Tibial artery (tissue), 4 donors: ENCODE measurements at places on chromosomes 7 and 10.

DNA sequence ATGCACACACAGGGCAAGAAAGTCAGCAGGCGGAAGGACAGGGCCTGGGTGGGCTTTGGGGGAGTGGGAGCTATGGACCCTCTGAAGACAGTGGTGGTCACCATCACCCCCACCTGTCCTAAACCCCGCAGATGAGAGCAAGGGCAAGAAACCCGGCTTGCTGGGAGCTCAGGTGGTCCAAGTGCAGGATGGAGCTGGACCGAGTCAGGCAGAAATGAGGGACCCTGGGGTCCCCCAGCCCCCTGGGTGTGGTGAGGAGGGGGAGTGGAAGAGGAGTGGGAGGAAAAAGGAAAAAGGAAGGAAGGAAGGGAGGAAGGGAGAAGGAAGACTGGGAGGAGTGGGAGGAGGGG lies 54.8 kb downstream of the MICALL2 start:
- no peak for DNase-seq

DNA sequence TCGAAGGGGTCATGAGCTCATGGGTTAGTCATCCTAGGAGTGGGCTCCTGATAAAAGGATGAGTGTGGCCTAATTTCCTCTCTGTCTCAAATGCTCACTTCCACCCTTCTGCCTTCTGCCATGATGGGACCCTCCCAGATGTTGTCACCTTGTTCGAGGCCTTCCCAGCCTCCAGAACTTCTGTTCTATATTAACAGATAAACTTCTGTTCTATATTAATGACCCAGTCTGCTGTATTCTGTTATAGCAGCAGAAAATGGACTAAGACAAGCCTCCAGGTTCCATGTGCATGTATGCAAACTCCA lies 583.2 kb downstream of the GLRX3 start:
- no peak for DNase-seq

- DNase-seq, result no peak
Measured at GRCh38 chr10:128522551-128523308, 396.5 kb upstream of the MKI67 start.

DNA sequence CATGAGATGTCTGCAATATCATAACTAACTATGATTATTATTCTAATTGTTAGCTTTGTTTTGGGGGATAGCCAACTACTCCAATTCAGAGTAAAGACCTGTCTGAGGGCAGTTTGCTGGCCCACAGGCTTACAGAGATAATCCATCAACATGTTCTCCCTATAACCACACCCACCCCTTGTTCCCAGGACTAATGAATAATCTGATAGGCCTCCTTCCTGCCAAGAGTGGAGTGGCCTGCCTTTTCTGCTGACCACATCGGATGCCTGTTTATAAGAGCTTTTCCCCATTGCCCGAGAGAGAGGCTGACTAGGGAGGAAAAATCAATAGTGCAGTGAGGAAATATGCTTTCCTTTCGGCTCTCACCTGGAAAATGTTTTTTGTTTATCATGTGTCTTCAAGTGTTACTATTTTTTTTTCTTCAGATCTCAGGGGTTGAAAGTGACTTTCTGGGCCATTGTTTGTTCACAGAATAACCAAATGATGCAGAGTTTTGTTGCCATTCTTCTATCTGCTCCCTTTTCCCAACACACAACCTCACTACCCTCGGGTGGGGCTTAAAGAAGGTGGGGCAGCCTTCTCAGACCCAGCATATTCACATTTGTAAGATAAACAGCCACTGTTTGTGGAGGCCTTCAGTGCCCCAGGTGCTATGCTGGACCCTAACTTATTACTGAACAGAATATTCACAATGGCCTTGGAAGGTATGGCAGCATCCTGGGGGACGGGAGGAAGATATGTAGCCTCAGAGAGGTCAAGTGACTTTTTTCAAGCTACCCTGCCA lies 38.4 kb downstream of the PLPP4 start:
- DNase-seq, result no peak

GRCh38 chr7:1085910-1086421 lies 1.9 kb upstream of the GPER1 start:
- peak; percentile 87 for DNase-seq

- DNase-seq, result no peak
Measured at GRCh38 chr7:100085515-100085914, 3.3 kb upstream of the COPS6 start.

DNA sequence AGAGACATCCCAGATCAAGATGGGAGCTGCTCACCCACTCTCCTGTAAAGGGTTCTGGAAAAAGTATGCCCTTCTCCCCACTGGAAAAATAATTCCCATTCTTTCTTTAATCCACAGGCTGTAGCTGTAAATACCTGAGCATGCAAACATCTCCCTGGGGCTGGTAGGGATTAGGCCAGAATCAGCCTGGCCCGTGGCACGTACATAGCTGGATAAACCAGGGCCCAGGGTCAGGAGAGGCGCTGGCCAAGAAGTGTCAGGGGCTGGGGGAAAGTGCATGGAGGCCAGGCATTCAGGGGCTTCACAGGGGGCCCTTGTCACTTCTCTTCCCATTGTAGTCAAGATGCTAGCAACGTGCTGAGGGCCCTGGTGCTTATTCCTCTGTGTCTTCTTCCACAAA lies 30.7 kb upstream of the AQP1 start:
- DNase-seq, result no peak

GRCh38 chr7:148783801-148784527 lies 85.3 kb downstream of the CUL1 start:
- DNase-seq, result no peak

DNA sequence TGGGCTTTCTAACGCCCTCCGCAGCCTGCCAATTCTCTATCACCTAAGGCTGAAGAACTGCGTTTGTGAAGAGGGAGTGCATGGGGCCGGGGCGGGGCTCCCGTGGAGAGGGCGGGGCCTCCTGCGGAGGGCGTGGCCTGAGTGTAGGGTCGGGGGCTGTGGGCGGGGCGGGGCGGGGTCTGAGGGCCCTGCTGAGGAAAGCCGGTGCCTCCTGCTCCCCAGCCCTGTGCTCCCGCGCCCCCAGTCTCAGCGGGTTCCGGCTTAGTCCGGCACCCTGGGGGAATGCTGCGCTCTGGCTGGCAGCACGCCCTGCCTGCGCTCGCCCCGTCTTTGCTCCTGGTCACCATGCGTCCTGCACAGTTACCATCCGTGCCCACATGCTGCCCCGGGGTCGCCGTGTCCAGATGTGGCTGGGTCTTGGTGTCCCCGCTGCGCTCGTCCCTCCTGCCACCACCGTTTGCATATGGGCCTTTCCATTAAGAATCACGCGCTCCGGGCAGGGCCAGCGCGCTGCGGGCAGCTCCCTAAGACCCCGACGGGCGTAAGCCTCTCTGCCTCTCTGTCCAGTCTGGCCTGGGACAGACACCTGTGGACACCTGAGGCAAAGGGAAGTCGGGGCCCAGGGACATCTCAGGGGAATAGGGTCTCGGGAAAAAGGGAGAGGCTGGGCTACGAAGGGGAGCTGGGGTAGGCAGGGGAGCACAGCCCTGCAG lies 144.0 kb upstream of the RET start:
- DNase-seq, result no peak

GRCh38 chr7:49695971-49696370 lies 77.5 kb upstream of the VWC2 start:
- no peak for DNase-seq

GRCh38 chr10:19877466-19878255 lies 61.4 kb downstream of the PLXDC2 start:
- no peak for DNase-seq

DNA sequence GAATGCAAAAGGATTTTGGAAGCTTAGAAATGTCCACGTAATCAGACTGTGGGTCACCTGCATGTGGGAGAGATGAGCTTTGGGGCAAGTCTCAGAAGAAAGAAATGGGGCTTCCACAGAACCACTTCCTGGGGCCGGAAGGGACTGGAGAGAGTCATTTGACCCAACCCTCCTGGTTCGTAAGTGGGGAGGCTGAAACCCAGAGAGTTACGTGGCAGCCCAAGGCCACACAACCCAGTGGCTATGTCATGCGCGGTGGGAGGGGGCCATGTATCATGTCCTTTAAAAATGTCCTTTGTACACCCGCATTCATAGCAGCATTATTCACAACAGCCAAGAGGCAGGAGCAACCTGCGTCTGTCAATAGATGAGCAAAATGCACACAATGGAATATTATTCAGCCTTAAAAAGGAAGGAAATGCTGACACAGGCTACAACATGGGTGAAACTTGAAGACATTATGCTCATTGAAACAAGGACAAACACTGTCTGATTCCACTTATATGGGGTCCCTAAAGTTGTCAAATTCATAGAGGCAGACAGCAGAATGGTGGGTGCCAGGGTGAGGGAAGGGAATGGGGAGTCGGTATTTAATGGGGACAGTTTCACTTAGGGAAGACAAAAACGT lies 15.1 kb downstream of the CAMK2B start:
- DNase-seq, result peak; percentile 17

DNA sequence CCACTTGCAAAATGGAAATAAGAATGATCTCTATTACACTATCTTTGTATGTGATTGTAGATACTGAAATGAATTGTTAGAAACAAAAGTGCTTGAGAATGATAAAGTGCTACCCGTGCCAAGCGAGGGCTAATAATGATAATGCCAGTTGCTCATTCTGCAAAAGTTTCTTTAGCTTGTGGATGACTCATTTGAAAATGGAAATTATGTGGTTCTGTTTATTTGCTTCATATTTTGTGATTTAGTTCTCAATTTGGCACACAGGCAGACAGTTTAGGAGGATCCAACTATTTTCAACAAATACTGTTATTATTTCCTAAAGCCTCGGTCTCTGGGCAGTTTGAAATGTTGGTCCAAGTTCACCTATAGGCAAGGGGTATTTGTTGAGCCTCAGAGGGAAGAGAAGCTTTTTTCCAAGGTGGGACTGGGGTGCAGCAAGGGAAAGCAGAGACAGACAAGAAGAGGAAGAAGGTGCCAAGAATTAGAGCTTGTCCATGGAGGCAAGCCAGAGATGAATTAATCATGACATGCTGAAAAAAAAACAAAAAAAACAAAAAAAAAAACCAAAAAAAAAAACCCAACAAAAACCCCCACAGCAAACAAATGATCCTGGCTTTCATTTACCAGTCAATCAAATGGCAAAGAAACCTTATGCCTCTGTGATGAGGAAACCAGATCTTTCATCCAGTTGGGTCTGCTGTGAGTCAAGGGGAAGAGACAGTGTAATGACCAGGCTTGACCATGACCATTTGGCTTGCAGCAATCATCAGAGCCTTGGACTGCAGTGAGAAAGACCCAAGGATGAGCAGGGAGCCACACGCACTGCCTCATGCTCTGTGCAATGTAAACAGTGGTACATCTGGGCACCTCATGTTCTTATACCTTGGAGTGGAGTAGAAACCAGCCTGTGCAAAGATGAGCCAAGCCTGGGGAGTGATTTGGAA lies 285.0 kb upstream of the HABP2 start:
- DNase-seq, result no peak

GRCh38 chr10:50538555-50539398 lies 85.0 kb downstream of the SGMS1 start:
- no peak for DNase-seq

- DNase-seq, result no peak
Measured at GRCh38 chr10:1121271-1121970, 65.2 kb downstream of the WDR37 start.
